ENCODE measurements at places on chromosomes 12 and 14.

GRCh38 chr14:89266754-89267153 lies 150.3 kb downstream of the FOXN3 start:
- no peak for DNase-seq

- DNase-seq = no peak
Observed at GRCh38 chr12:34394211-34395055, 372.1 kb downstream of the ALG10 start.

GRCh38 chr12:51686727-51687126 lies 95.7 kb downstream of the SCN8A start:
- DNase-seq = no peak

GRCh38 chr12:38954238-38954873 lies 49.0 kb upstream of the CPNE8 start:
- no peak for DNase-seq

DNA sequence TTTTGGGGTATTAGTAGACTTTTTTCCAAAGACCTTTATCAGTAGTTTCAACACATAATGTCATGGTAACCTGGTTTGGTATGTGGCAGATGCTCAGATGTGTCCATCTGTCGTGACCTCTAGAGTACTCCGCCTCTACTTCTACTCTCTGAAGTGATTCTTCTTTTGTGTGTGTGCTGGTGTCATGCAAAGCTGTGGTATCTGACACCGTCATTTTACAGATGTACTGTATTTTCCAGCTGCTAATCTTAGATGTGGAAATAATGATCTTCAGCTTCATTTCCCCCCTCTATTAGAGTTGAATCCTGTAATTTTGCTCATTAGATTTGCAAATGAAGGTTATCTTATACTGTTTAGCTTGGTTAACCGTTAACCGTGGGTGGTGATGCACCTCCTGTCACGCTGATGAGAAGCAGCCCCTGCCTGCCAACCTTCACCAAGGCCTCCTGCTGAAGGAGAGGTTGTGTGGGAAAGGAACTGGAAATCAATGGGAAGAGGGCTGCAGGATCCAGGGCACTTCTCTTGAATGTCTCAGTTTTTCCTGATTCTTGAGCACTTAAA lies 222.4 kb upstream of the AMIGO2 start:
- DNase-seq = no peak

DNA sequence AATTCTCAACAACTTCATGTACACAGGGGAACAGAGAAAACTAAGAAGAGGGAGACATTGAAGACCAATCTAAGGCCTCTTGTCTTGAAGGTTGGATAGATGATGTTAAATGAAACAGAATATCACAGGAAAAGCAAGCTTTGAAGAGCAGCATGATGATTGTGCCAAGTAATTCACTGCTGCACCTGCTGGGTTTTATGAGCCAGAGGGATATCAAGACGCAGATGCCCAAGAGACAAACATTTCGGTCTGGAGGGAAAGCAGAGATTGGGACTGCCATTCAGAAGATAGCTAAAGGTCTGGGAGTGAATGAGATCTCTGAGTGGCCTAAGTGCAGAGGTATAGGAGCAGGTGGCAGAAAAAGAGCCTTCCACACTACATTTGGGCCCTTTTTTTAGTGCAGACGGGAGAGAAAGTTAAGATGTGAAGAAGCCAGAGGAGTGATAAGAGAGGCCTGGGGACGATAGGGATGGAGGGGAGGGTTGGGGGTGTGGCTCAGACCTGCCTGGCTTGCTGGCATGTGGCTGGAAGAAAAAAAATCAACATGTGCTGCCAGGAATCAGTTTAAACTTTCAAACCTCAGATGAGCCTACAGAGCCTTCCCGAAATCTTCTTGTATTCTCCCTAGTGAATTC lies 200.6 kb downstream of the AEBP2 start:
- peak; percentile 56 for DNase-seq

DNA sequence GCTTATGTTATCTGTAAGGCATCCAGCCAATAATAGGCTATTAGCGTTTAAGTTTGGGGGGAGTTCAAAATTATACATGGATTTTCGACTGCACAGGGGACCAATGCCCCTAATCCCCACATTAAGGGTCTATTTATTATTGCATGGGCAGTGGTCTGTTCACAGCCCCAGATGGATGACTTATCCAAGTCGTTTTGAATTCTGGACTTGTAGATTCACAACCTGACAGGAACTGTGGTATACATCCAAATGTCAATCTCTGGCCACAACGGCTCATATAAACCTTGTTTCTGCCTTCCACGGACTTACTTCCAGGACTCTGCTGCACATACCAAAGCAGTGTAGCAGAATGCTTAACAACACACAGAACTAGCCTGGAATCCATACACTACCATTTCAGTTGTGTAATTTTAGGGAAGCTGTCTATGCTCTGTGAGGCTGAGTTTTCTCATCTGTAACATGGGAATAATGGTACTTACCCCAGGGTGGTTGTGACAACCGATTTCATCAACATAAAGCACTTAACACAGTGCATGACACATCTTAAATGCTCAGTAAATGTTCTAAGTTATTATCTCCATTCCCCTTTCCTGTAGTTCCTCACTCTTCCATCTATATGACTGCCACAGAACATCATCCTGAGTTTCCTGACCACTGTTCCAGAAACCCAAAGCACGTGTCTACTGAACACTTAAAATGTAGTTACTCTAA lies 3.7 kb downstream of the DDX24 start:
- no peak for DNase-seq

DNA sequence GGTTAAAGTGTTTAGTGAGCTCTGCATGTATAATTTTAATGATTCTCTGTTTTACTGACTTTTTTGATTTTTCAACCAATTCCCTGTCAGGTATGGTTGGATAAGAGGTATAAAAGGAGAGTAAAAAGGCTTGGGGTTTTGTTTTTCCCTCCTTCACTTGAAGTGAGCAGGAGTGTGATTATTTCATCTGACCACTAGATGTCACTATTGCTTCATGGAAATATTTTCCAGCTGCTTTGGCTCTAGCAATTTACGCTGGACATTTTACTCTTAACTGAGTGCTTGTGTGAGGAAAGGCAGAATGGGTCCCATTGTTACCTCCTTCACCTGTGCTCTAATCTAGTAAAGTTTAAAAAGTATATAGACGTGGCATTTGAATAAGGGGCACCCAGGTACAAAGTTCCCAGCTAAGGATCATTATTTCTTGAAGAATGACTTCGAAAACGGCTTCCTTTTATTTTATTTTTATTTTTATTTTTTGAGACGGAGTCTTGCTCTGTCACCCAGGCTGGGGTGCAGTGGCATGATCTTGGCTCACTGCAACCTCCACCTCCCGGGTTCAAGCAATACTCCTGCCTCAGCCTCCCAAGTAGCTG lies 66.5 kb downstream of the TBC1D30 start:
- DNase-seq = peak; percentile 57

DNA sequence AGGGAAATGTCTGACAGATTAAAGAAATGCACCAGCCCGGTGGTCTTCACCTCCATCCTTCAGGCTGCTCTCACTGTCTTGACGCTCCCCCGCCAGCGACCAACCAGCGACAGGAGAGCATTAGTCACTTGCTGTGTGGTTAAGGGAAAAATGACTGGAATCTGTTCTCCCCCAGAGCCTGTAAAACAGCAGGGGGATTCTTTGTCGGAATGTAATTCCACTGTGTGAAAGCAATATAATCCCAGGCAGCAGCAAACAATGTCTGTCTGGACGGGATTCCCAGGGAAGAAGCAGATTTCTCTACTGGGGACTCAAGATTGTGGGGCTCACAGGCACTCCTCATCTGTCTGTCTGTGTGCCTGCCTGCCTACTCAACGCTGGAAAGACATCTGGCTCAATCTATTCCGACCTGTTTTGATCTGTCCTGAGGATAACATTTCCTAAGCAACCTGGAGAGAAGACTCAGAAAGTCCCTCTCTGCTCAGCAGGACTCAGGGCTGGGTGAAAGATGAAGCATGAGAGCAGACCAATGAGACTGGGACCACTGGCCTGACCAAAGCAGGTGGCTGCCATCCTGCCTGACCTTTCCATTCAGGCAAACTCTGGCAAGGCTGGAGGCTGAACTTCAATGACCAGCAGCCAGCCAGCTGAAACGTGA lies 54.6 kb downstream of the NUAK1 start:
- DNase-seq = no peak

- no peak for DNase-seq
Observed at GRCh38 chr14:82070040-82070439, 536.4 kb upstream of the SEL1L start.

- DNase-seq = no peak
Observed at GRCh38 chr14:39265806-39266524, 32.2 kb downstream of the MIA2 start.

DNA sequence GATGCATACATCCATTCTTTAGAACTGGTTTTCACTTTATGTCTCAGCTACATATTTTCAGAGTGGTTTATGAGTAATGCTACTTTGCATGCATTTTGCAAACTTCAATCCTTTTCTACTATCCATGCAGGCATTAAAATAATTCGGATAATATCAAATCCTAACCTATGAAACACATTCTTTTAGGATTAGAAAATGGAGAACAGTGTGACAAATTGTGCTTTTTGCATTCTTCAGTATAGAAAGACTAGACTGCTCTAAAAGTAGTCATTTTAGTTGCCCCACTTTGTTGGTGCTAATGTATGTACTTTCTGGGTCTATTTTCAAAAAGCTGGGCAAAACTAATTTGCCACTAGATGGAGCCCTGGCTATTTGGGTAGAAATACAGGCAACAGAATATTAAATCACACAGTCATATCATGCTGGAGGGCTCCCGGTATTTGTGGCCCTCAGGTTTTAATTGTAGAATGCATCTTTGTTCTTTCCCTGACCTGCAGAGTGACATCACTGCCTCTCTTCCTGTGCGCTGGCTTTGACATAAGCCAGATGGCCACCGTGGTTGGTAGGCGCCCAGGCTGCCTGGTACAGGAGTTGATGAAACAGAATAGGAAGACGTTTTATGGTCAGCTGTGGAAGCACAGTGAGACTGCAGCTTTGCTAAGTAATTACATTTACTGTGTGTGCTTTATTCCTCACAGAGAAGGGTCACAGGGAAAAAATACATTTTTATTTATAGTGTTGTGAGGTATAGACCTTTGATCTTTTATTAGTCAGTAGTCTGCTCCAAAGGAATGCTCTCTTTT lies 28.1 kb downstream of the MSRB3 start:
- peak; percentile 4 for DNase-seq

DNA sequence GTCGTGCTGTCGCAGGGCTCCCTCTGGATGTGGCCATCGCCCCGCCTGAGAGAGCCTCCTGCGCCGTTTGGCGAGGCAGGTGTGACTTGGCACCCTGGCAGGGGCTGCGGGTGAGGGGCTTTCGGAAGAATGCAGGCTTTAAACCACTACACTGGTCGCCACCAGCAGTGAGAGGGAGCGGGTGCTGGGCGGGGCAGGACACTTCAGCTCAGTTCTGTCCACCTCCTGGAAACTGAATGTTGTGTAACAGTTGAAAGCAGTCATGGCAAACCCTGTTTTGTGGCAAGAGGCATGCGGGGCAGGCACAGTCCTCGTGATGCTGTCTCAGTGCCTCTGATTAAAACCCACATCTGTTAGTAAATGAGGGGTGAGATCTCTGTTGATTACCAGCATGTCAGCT lies 55.9 kb downstream of the AACS start:
- DNase-seq = no peak

DNA sequence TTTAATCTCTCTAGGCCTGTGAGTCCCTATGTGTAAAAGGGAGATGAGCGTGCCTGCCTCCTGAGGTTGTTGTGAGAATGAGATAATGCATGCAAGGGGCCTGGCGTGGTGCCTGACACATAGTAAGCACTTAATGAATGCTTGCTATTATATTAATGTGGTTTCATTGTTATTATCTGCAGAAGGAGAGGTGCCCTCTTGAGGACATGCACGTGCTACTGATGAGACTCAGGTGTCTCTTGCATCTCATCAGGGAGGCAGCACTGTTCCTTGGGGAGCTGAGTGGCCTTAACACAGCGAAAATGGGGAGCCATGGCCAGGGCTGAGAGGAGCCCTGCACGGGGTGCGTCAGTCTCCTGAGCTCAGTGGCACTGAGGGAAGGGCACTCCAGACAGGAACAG lies 29.9 kb upstream of the BCDIN3D start:
- no peak for DNase-seq

- no peak for DNase-seq
Observed at GRCh38 chr12:106234449-106234848, 13.4 kb downstream of the CKAP4 start.

DNA sequence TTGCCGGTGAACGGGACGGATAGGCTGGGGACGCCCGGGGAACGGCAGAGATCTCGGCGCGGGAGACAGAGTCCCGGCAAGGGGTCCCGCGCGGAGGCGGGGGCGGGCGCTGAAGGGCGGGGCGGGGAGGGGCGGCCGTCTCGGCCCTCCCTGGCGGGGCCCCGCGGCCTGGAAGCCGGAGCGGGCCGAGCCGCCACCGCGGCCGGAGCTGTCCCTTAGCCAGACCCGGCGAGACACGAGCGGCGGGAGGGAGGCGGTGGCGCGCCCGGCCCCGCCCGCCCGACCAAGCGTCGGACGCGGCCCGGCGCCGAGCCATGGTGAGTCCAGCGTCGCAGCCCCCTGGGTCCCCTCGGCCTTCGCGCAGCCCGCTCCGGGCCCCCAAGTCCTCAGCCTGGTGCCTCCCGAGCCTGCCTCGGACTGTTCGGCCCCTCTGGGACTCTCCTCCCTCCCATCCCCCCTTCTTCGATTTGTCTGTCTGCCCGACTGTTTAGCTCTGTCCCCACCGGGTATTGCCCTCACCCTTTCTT lies at the start of gene ARHGEF40:
TSS of gene ARHGEF40 (plus strand) at position 222 of the 527 bp plus-strand sequence. CDS start at position 315, 93 bp downstream.
- peak; percentile 35 for DNase-seq

DNA sequence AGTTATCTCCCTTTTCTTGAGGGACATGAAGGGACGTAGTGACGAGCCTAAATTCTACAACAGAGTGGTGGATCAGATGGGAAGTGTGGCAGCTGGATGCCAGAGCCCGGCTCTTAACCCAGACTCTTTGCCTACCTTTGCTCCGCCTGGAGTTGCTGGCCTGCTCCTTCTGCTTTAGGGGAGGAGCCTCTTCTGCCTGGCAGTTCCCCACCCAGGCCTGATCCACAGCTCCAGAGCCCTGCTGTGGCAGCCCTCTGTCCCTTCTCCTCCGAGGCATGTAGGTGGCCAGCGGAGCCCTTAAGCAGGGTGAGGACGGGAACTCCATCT lies 2.3 kb upstream of the PRPH start:
- DNase-seq = no peak

DNA sequence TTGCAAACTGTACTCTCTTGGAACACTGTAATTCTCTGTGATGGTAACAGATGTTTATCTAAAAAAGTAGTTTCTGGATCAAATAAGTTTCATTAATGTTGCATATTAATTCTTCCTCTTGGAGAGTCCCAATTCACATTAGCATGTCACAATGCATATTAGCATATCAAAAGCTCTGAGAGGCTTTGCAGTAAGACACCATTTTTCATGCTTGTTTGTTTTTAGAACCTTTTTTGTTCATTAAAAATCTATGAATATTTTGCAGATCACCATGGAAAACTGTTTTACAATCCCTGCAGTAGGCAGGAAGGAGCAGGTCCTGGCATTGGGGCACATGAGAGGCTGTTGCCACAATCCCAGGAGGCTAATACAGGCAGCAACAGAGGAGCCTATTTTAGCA lies 180.7 kb downstream of the KCNH5 start:
- DNase-seq = no peak
